Right ventricle myocardium inferior (tissue), 1 donor: ENCODE measurements at places on chromosomes 11 and 22. TPM values are rescaled to one million over a fixed set of nuclear protein-coding genes. Genes with fewer than 3 reads are reported as not detected.

DAGLA gene
- total RNA-seq, result 4.3 TPM

APOBEC3H gene
- total RNA-seq, result 0.32 TPM

SHANK3 gene
- total RNA-seq, result 22.2 TPM

GPR83 gene
- total RNA-seq, result 0.22 TPM

ZNF280B gene
- total RNA-seq, result 0.49 TPM

CASP4 gene
- total RNA-seq, result 15.1 TPM

DGAT2 gene
- total RNA-seq, result 25.5 TPM

GRCh38 chr11:105201166-105201565 is 61.6 kb upstream of the CARD18 start:
- no peak for DNase-seq

GRCh38 chr22:46442217-46442853 is 95.1 kb downstream of the CELSR1 start:
- DNase-seq, result no peak

- no peak for DNase-seq
These were observed 24.2 kb upstream of the YPEL1 start for GRCh38 chr22:21759646-21760376.

GRCh38 chr11:102911758-102912481 is 37.1 kb upstream of the MMP12 start:
- DNase-seq, result no peak
